ENCODE measurements at places on chromosomes 12 and 14.

DNA sequence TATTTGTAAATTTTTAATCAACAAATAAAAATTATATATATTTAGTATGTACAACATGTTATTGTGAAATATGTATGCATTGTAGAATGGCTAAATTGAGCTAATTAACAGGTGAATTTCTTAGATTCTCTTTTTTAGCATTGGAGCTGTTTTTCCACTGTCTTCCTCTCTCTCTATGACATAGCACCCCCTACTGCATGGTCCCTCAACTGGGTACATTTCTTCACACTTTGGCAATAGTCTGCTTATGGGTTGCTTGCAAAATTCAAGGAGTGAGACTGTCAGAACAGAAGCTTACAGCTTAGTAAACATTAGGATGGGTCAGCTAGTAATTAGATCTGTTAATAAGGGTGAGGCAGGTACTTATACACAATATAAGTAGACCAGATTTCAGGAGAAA, 658.5 kb upstream of the MGAT4C start:
- no peak for DNase-seq

GRCh38 chr12:105799103-105799502, 339.7 kb downstream of the NUAK1 start:
- no peak for DNase-seq

DNA sequence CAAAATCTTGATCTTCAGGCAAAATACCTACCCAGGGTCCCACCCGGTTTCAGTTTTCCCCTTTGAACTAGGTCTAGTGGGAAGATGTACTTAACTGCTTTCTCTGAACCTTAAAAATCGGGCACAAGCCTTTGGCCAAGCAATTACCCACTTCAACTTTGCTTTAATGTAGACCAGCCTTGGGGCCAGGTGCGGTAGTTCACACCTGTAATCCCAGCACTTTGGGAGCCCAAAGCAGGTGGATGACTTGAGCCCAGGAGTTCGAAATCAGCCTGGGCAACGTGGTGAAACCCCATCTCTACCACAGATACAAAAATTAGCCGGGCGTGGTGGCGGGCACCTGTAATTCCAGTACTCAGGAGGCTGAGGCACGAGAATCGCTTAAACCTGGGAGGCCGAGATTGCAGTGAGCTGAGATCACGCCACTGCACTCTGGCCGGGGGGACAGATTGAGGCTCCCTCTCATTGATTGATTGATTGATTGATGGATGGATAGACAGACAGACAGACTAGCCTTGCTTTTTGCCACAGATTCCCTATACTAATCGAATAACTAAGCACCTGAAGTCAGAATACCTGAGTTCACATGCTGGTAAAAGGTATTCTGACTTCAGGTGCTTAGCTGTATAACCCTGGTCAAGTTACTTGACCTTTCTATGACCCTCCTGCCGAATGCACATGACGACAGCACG, 1.9 kb downstream of the CLIP1 start:
- no peak for DNase-seq

DNA sequence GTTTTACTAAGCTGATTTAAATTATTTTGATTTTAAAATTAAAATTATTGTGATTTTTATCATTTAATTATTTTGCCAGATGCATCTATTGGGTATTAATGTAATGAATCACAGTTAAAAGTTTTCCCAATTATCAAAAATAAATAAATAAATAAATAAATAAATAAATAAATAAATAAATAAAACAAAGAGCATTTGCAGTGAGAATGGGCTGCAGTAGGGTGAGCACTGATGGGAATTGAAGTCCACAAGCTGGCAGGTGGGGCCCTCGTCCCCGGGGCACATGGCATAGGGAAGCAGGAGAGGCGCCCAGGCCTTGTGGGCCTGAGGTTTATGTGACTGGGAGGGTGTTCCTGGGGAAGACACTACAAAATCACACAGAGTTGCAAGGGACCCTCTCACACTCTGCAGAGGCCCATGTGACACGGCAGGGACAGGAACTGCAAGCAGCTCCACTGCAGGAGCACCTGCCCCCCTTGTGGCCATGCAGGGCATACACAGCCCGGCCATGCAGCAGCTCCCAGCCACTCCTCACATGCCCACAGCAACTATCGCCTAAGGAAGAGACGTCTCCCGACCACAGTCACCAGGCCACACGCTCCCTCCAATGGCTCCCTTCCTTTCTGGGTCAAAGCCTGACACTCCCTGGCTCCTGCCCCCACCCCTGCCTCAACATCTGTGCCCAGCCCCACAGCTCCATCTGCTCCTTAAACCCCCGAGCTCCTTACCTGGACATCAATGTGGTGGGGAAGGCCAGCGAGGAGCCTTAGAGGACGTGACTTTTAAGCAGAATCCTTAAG, 256.3 kb upstream of the SFSWAP start:
- DNase-seq: peak; percentile 37

- no peak for DNase-seq
Observed at GRCh38 chr12:94789510-94790225, 139.3 kb upstream of the TMCC3 start.

GRCh38 chr12:102769323-102769916, 147.6 kb downstream of the PAH start:
- no peak for DNase-seq

DNA sequence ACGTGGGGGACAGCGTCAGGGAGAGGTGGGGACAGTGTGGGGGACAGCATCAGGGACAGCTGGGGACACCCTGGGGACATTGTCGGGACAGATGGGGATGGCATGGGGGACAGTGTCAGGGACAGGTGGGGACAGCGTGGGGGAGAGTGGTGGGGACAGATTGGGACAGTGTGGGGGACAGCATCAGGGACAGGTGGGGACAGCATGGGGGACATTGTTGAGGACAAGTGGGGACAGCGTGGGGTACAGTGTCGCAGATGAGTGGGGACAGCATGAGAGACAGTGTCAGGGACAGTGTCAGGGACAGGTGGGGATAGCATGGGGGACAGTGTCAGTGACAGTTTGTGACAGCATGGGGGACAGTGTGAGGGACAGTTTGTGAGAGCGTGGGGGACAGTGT, 240.9 kb downstream of the TMEM121 start:
- DNase-seq: no peak

DNA sequence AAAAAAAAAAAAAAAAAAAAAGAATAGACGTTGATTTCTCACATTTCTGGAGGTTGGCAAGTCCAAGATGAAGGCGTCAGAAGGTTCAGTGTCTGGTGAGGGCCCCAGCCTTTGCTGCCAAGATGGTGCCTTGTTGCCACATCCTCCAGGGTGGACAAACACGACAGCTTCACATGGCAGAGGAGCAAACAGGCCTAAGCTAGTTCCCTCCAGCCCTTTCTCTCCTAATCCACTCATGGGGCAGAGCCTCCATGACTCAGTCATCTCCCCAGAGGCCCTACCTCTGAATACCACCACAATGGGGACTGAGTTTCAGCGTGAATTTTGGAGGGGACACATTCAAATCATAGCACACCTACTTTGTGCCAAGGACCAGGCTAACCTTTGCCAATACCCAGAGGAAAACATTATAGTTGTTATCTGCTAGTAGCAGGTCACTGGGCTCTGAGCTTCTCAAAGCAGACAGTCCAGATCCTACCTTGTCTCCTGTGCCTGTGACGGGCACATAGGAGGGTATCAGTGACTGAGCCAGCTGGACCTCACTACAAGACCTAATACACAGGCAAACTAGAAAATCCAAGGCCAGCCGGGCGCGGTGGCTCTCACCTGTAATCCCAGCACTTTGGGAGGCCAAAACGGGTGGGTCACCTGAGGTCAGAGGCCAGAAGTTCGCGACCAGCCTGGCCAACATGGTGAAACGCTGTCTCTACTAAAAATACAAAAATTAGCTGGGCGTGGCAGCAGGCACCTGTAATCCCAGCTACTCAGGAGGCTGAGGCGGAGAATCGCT, 10.5 kb upstream of the BCL11B start:
- no peak for DNase-seq

DNA sequence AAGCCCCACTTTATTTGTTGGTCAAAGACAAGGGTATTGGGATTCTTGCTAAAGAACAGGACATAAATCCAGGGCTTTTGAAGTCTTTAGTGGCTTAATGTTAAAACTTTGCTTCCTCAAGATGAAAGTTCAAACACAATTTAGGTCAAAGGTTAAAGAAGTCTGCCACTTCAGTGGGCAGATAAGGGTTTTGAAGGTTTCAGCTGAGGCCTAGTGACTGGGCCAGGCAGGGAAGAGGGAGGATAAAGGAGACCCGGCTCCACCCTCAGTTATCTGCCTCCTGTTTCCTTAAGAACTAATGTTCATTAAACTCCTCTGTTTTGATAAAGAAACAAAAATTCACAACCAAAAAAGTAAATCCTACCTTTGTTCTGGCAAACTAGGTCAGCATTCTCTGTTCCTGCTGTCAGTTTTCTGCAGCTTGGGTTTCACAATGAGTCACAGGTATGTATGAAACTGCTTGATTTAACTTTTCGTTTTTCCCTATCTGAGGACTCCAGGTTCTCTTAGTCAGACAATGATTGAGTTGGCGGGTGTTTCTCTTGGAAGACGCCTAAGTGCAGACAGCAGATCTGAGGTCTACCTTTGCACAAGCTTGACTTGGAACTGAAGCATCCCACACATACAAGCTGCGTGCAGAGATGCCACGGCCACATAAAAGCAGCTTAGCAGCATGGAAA, 208.3 kb downstream of the EXOC5 start:
- peak; percentile 31 for DNase-seq

GRCh38 chr12:356276-356988, 32.7 kb downstream of the KDM5A start:
- no peak for DNase-seq

DNA sequence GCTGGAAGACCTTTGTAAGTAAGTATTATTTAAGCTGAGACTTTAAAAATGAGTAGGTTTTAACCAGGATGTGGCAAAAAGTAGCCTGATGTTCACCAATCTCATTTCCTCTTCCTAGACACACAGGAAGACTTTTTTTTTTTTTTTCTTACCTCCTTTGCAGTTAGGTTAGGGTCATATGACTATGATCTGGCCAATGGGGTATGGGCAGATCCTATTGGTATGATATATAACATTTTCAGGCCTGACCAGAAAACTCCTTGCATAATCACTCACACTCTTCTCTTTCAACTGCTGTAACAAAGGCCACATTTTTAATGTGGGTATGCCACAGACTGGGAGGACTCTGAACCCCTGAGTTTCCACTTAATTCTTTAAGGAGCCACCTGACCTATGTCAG, 2.7 kb upstream of the RPS6KA5 start:
- DNase-seq: no peak

DNA sequence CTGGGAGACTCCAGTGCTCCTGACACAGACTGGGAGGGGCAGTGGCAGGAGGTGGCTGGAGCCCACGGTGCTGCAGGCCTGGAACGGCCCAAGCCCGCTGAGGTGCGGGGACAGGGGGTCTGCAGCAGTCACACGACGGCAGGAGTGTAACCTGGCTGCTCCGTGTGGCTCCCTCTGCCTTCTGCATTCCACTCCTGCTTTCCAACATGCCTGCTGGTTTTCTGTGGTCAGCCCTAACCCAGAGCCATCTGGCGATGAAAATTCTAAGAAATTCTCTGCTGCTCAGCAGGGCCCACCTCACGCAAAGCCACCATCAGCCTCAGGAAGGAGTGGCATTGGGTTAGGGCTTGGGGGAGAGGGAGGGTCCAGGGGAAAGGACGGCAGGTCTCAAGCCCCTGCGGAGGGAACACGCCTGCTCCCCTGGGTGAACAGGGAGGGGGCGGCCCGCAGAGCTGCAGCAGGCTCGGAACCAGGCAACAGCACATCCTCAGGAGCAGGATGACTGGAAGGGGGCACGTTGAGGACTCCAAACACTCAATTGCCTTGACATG, 5.0 kb upstream of the FBRSL1 start:
- no peak for DNase-seq

GRCh38 chr12:93201990-93202389, 175.7 kb upstream of the NUDT4 start:
- DNase-seq: no peak

DNA sequence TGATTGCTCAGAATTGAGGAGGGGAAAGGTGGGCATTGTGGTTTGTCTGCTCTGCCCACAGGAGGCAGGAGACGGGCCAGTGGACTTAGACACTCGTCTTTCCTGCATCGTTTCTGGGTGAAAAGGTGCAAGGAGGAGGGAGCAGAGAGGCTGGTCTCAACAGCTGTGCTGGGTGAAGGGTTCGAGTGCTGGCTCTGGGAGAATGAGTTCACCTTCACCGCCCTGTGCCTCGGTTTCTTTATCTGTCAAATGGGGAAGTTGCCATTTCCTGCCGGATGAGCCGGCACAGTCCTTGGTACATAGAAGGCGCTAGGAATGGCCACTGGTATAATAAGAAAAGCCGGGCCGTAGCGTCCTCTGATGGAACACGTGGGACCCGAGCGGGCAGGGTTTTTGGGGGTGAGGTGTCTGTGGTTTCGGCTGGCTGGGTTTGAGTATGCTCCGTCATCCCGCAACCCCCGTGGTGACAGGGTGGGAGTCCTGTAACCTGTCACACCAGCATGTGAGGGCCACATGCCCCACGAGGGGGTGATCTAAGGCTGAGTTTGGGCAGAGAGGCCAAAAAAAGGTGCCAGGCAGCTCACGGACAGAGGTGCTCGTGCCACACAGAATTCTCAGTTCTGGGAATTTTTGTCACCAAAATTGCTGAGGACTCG, 7.3 kb downstream of the BCL7A start:
- no peak for DNase-seq

DNA sequence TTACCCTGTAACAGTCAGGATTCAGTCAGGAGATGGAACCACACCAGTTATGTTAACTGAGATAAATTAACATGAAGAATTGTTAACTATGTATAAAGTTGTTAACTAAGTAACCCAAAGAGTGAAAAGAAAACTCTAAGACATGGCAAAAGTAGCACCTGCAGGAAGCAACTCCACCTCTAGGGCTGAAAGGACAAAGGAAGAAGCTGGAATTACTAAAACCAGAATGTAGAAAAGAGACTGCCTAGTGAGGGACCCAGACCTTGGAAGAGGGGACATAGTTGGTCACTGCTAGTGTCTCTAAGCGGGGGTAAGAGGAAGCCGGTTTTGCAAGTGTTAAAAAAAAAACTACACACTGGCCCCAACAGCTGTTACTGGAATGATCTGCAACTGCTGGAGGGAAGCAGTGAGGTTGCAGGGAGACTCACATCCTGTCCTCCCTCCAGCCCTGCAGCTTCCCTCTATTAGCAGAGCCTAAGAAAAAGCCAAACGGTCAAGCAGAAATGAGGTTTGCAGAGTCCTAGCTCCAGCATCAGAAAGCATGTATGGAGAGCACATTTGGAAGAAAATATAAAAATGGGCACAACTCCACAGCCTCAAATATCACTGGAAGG, 39.8 kb downstream of the GPR135 start:
- no peak for DNase-seq

GRCh38 chr12:4261655-4262054, 11.9 kb upstream of the CCND2 start:
- DNase-seq: no peak

DNA sequence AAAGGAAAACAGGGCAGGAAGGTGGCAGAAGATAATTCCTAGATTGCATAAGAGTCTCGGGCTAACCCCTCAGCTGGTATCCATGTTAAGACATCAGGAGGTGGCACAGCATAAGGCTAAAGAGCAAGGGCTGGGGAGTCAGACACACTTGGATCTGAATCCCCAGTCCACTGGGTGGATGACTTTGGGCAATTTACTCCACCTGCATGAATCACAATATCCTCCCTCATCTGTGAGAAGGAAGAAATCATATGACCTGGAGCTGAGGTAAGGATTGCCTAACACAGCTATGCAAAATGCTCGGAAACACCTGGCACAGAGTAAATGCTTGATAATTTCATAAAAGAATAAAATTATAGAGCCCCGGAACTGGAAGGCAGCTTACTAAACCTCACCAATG, 217.9 kb downstream of the PIK3C2G start:
- DNase-seq: no peak

GRCh38 chr14:102472791-102473150, 36.8 kb downstream of the ANKRD9 start:
- DNase-seq: no peak

- DNase-seq: no peak
Observed at GRCh38 chr12:130498589-130499385, 161.1 kb downstream of the PIWIL1 start.
